ENCODE measurements at places on chromosomes 2 and 18.

- no peak for DNase-seq
These were observed 16.6 kb upstream of the RPE start for GRCh38 chr2:209985874-209986273.

- no peak for DNase-seq
These were observed 83.0 kb upstream of the CHRNA1 start for GRCh38 chr2:174846941-174847938.

GRCh38 chr18:30486856-30487255 is 555.7 kb downstream of the DSC3 start:
- no peak for DNase-seq

- DNase-seq, result peak; percentile 81
These were observed at the start of gene HAUS1 for GRCh38 chr18:46104128-46104911. TSS of gene HAUS1 (plus strand) at chr18:46104385. CDS start at chr18:46104412, 27 bp downstream.

DNA sequence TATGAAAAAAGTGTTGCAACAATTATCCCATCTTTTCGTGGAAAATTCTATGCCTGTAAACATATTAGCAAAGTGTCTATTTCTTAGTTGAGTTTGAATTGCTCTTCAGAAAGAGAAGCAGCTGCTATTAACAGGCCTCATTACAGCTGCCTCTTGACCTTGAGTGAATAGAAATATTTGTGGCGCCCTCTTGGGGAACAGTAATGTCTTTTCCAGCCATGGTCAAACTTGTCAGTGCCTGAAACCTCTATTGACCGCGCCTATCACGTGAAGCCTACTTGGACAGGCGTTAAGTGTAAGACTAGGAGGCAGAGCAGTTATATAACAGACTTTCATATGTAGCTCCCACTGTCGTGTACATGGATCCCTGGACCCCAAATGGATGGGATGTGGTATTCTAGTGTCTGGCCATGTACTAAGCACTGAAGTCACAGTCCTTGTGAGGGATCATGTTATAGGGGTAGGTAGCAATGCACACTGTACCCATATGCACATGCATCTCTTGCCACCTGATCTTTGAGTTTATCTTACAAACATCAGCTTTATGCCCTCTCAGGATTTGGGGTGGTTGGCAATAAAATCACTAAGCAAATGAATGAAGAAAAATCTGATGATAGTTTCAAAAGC is 245.0 kb downstream of the PTGR3 start:
- DNase-seq, result peak; percentile 4

All from NCI-H187 treated with DMSO at 0.1 percent for 48 hours (cell line).